ENCODE measurements at places on chromosomes 3 and 15.

- DNase-seq = no peak
- H3K36me3 ChIP-seq = no peaks in the 10 kb centered on the region
- H3K4me3 ChIP-seq = no peak overlapping the region
- peak overlapping the region; percentile 85 for H3K27ac ChIP-seq
- H3K4me1 ChIP-seq = peaks cover 18% of the 10 kb centered on the region
- H3K27me3 ChIP-seq = no peaks in the 10 kb centered on the region
Observed at GRCh38 chr3:171250444-171250843, 209.8 kb downstream of the TNIK start.

- no peak overlapping the region for H3K27ac ChIP-seq
- no peaks in the 10 kb centered on the region for H3K36me3 ChIP-seq
- H3K4me1 ChIP-seq = peaks cover 17% of the 10 kb centered on the region
Observed at GRCh38 chr15:31511707-31512310, 185.2 kb downstream of the KLF13 start.

DNA sequence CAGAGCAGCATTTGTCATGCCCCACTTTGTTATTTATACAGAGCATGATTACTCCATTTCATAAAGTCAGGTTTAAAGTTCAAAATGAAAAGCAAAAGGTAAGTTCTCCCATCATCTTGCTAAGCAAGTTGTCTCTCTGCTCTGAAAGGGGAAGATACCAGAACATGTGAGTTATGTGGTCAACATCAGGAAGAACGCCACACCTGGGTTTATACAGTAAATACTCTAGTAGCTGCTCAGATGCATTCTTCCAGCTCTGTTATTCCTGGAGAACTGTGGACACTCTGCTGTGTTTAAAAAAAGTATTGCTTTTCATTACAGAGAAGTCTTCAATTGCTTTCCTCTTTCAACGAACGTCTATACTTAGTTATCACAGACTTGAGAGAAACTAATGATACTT lies 145.7 kb downstream of the PLCL2 start:
- H3K27ac ChIP-seq = no peak overlapping the region
- H3K27me3 ChIP-seq = no peaks in the 10 kb centered on the region
- peaks cover 24% of the 10 kb centered on the region for H3K36me3 ChIP-seq
- DNase-seq = no peak
- H3K4me3 ChIP-seq = no peak overlapping the region

DNA sequence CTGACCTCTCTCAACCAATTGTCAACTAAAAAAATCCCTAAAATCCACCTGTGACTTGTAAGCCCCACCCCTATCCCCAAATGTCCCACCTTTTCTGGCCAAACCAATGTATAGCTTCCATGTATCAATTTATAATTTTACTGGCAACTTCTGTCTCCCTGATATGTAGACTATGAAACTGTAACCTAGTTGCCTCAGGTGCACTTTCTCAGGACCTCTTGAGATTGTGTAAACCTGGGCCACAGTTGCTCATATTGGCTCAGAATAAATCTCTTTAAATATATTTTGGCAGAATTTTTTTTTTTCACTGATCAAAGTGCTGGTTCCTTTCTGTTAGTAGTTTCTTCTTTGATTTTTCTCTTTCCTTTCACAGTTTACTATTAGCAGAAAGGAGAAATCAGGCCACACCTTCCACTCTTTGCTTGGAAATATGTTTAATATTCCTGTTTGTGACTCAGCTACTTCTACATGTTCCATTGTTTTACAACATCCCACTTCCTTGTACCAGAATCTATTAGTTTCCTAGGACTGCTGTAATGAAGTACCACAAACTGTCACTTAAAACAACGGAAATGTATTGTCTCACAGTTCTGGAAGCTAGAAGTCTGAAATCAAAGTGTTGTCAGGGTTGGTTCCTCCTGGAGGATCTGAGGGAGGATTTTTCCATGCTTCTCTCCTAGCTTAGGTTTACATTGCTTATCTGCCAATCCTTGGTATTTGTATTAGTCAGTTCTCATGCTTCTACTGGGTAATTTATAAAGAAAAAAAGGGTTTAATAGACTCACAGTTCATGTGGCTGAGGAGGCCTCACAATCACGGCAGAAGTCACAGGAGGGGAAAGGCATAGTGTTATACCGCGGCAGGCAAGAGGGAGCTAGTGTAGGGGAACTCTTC lies 801.2 kb upstream of the ARPP21 start:
- H3K27me3 ChIP-seq = no peaks in the 10 kb centered on the region
- H3K4me3 ChIP-seq = no peak overlapping the region
- DNase-seq = no peak
- no peaks in the 10 kb centered on the region for H3K4me1 ChIP-seq
- H3K27ac ChIP-seq = no peak overlapping the region
- H3K36me3 ChIP-seq = no peaks in the 10 kb centered on the region

DNA sequence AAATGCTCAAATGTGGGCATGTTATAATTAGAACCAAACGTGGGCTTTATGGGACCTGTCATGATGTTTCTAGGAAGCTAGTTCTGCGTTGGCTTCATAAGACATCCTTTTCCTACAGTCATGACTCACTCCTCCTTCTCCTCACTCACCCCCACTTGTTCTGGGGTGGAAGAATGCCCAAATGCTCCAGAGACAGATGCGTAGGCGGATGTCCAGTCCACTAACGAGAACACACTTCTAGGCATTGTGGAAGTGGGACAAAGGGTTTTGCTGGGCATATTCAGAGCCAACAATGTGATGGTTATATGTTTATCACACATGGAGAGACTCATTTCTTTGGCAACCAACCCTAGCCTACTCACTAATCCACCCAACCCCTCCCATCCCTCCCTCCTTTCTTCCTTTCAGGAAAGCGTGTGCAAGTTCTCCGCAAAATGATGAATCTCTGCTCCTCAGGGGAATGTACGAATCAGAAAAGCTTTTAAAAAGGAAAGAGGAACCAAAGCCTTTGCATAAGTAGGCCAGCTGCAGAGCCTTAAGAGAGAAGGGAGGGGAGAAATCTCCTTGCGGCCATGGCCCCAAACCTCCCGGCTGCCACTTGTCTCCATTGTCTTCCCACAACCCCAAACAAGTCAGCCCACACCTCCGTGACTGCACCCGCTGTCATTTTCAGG lies 123.0 kb upstream of the SPRED1 start:
- H3K4me1 ChIP-seq = peaks cover 16% of the 10 kb centered on the region
- no peak overlapping the region for H3K4me3 ChIP-seq
- no peaks in the 10 kb centered on the region for H3K36me3 ChIP-seq

DNA sequence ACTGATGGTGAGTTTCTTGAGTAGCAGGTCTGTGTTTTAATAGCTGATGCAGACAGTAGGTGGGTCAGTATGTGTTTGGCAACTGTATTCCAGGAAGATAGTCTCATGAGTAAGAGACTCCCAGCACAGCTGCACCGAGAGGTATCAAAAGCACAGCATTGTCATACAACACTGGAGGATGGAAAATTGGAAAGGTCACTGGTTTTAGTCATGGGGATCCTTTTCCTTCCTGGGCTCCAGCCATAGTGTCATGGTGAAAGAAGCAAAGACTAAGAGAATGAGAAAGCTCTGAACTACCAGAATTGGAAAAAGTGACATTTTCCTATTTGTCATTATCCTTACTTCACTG lies 61.5 kb downstream of the P3H2 start:
- no peak overlapping the region for H3K4me3 ChIP-seq
- H3K36me3 ChIP-seq = no peaks in the 10 kb centered on the region
- H3K27me3 ChIP-seq = no peaks in the 10 kb centered on the region
- no peak overlapping the region for H3K27ac ChIP-seq

DNA sequence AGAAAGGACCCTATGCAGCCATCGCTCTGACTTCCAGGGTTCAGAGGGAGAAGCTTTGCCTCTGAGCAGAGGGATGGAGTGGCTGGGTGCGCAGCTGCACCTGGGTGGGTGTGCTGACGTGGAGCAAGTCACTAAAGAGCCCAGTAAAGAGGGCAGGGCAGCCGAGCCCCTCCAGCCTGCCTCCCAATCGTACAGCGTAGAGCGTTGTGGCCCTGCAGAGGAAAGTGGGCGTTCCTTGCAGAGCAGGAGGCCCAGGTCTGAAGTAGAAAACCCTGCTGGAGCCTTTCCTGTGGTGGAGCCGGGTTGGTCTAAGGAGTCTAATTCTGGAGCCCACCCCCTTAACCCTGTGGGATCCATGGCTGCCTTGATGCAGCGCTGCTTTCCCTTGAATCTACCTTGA lies 61.0 kb downstream of the ABTB1 start:
- H3K4me3 ChIP-seq = no peak overlapping the region
- no peaks in the 10 kb centered on the region for H3K36me3 ChIP-seq
- peaks cover 30% of the 10 kb centered on the region for H3K4me1 ChIP-seq
- H3K27ac ChIP-seq = no peak overlapping the region
- peaks cover 36% of the 10 kb centered on the region for H3K27me3 ChIP-seq
- no peak for DNase-seq

DNA sequence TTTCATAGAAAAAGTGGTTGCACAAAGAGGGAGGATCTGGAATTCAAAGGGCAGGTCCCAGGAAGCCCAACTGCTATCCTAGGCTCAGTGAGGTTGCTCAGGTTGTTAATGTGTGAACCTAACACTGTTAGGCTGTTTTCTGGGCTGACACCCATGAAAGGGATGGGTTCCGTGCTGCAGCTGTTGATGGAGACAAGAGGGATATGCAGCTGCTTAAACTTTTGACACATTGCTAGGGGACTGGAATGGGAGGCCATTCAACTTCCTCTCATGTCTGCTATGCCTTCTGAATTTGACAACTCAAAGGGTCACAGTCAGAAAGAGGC lies 198.0 kb upstream of the NR2E3 start:
- no peaks in the 10 kb centered on the region for H3K4me1 ChIP-seq
- H3K36me3 ChIP-seq = no peaks in the 10 kb centered on the region
- peaks cover 21% of the 10 kb centered on the region for H3K27me3 ChIP-seq
- H3K4me3 ChIP-seq = no peak overlapping the region
- no peak for DNase-seq

- no peaks in the 10 kb centered on the region for H3K36me3 ChIP-seq
- H3K4me3 ChIP-seq = no peak overlapping the region
- no peak overlapping the region for H3K27ac ChIP-seq
- H3K27me3 ChIP-seq = peaks cover 8% of the 10 kb centered on the region
Observed at GRCh38 chr3:22886439-22887068, 316.6 kb upstream of the UBE2E2 start.

DNA sequence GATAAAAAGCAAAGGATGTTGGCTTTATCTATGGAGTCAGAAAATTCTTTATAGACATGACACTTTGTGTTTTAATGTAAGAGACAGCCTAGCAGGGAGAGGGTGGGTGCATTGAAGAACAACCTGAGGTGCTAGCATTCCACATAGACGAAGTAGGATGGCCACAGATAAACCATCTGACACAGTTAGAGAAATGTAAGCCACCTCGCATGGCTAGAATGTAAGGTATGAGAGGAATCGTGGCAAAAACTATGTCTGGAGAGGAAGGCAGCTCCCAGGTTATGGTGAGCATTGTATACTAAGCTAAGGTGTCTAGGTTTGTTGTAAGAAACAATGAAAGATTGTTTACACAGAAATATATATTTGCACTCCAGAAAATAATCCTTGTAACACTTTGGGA lies 194.0 kb upstream of the SLITRK3 start:
- no peak for DNase-seq
- H3K36me3 ChIP-seq = no peaks in the 10 kb centered on the region
- H3K4me1 ChIP-seq = no peaks in the 10 kb centered on the region
- no peaks in the 10 kb centered on the region for H3K27me3 ChIP-seq
- H3K27ac ChIP-seq = no peak overlapping the region

DNA sequence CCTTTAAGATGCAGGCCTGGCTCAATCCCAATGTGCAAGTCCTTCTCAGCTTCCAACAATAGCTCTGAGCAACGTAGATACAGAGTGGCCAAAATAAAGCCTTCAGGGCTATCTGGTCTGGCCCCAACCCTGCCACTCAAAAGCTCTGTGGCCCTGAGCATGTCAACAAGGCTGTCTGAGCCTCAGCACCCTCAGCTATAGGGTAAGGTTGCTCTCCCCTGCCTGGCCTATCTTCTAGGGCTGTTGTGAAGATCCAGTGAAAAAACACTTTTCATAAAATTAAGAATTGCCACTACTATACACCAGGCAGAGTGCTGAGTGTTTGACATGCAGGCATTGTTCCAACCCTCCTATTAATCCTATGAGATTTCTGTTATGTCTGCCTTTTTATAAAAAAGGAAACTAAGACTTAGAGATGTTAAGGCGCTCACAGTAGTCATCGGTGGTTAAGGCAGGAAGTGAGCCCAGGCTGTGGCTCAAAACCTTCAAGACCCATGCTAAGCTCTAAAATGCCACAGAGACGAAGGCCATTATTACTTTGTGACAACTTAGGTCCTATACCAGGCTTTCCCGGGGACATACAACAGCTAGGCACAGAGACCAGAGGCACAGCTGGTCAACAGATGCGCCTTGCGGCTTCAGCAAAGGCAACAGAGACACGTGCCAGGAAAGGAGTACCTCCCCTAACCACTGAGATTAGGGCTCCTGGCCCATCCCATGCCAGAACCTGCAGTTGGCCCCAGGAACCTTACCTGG lies 5.1 kb downstream of the POLG start:
- peaks cover 14% of the 10 kb centered on the region for H3K36me3 ChIP-seq
- H3K27me3 ChIP-seq = no peaks in the 10 kb centered on the region
- H3K27ac ChIP-seq = peak overlapping the region; percentile 92
- no peak for DNase-seq
- H3K4me1 ChIP-seq = peaks cover 60% of the 10 kb centered on the region
- peak overlapping the region; percentile 84 for H3K4me3 ChIP-seq

GRCh38 chr15:43168192-43169107 lies 16.8 kb upstream of the CCNDBP1 start:
- H3K27me3 ChIP-seq = no peaks in the 10 kb centered on the region
- peaks cover 11% of the 10 kb centered on the region for H3K36me3 ChIP-seq
- H3K4me1 ChIP-seq = peaks cover 1% of the 10 kb centered on the region
- no peak overlapping the region for H3K4me3 ChIP-seq
- H3K27ac ChIP-seq = peak overlapping the region; percentile 48

DNA sequence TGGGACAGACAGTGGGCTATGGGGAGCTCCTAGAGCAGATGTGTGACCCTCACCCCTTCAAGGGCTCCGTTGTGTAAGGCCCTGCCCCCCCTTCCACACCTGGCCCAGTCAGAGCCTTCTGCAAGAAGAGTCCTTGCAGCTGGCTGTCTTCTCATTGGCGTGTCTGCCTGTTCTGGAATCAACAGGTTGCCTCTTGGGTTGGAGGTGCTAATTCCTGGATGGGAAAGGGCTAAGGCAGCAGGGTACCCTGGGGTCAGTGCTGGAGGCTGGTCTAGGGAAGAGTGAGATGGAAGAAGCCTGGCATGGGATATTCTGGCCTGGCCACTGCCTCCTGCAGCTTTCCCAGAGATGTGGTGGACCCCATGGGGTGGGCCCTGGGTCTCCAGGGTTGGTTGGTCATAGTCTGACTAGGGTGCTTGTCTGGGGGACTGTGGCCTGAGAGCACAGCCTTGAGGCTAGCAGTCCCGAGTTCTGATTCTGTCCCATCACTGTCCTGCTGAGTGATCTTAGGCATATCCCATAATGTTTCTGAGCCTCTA lies 5.1 kb downstream of the TEX264 start:
- H3K4me3 ChIP-seq = no peak overlapping the region
- H3K27me3 ChIP-seq = no peaks in the 10 kb centered on the region
- H3K27ac ChIP-seq = peak overlapping the region; percentile 52

DNA sequence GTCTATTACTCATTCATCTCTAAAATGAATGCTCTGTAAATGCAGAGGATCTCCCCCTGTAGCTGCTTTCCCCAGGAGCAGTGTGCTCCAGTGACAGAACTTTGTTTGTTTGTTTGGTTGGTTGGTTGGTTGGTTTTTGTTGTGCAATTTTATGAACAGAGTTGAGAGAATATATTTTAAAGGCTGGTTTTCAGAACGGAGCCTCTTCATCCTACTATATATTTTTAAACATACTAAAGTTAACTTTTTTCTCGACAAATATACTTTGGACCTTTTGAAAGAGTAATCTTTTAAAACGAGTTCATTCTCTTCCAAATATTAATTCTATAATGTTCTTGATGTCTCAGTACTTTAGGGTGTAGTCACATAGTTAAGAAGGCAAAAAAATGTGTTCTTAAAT lies 20.2 kb downstream of the RYR3 start:
- H3K36me3 ChIP-seq = no peaks in the 10 kb centered on the region
- H3K27me3 ChIP-seq = peaks cover 42% of the 10 kb centered on the region
- DNase-seq = no peak
- no peaks in the 10 kb centered on the region for H3K4me1 ChIP-seq
- H3K4me3 ChIP-seq = no peak overlapping the region
